Brain pericyte (primary cell): ENCODE measurements at places on chromosomes 6 and 20.
A peak's percentile ranks its signal among the peaks of the same experiment; 100 is the strongest.

GRCh38 chr20:5180421-5180820, 53.6 kb downstream of the CDS2 start:
- DNase-seq, result no peak

DNA sequence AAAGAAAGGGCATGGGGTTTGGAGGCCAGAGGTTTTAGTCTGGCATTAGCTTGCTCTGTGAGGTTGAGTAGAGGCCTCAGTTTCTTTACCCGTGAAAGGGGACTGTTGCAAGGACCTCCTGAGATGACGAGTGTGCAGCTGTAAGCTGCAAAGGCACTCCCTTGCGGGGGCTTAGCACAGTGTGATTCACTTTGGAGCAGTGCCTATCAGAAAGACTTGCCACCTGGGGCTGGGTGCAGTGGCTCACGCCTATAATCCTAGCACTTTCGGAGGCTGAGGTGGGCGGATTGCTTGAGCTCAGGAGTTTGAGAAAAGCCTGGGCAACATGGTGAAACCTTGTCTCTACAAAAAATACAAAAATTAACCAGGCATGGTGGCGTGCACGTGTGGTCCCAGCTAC, 7.5 kb upstream of the BAK1 start:
- no peak for DNase-seq

- no peak for DNase-seq
Observed at GRCh38 chr6:21603082-21603952, 9.8 kb downstream of the SOX4 start.

GRCh38 chr6:160247457-160247883, 11.2 kb downstream of the SLC22A2 start:
- DNase-seq, result no peak

- no peak for DNase-seq
Observed at GRCh38 chr20:6679086-6679485, 88.4 kb upstream of the BMP2 start.

DNA sequence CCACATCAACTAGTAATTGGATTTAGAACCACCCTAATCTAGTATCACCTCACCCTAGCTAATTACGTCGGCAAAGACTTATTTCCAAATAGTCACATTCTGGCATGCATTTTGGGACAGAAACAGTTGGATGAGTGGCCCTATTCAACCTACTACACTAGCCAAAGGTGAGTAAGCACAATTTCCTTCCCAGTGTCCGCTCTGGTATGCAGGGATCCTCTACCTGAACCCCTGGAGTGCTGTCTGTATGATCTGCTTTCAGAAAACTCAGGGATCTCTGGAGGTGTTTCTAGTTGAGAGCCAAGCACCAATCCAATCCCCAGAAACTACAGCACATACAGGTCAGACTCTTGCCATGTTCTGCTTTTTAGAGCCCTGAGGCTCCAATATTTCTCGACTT, 717.4 kb upstream of the MANEA start:
- DNase-seq, result no peak

GRCh38 chr6:68649669-68650068, 14.6 kb downstream of the ADGRB3 start:
- DNase-seq, result no peak

GRCh38 chr6:26296857-26297648, 67.9 kb upstream of the BTN3A2 start:
- no peak for DNase-seq

DNA sequence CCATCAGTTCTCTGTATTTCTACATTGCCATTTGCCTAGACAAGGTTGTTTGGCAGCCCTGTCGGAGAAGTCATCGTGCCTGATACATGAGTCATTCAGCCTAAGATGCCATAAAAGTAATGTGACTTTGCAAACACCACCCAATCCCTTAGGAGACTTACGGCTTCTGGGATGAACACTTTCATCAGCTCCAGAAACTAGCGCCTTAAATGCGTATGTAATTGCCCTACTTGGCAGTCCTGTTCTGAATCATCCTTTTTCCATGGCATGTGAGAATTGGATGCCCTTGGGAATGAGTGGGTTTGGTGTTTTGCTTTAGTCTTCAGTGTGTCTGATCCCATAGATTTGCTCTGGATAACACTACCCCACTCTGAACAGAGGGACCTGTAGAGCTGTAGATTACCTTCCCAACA, 158.5 kb downstream of the SASH1 start:
- DNase-seq, result no peak

DNA sequence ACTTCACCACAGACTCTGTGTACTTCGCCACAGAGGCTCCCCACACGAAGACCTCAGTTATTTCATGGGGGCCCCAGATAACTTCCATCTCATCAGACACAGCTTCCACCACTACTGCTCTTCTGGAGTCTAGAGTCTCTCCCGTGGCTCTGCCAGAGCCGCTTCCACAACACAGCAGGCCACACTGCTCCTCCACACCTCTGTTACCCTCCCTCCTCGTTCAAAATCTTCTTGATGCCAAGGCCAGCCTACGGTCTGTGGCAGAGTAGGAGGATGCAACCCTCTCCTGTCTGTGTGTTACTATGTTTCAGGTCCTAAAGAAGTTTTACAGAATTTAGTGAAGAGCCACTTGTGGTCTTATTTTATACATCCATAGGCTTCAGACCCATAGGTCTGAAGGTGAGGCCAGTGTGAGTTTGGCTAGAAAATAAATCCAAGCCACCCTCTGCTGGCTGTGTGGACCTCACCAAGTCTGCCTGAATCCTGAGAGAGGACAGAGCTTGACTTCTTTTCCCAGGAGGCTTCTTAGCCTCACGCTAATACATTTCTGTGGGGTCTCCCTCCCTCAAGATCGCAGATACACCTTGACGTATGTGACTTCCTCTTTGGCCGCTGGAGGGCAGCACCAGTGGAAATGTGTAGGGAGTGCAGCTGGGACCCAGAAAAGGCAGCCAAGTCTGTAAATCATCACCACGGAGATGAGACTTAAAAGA, 197.7 kb downstream of the FAXC start:
- no peak for DNase-seq

- no peak for DNase-seq
Observed at GRCh38 chr6:90194371-90194841, 102.2 kb downstream of the BACH2 start.

GRCh38 chr6:156395276-156395675, 381.9 kb upstream of the ARID1B start:
- DNase-seq, result no peak

DNA sequence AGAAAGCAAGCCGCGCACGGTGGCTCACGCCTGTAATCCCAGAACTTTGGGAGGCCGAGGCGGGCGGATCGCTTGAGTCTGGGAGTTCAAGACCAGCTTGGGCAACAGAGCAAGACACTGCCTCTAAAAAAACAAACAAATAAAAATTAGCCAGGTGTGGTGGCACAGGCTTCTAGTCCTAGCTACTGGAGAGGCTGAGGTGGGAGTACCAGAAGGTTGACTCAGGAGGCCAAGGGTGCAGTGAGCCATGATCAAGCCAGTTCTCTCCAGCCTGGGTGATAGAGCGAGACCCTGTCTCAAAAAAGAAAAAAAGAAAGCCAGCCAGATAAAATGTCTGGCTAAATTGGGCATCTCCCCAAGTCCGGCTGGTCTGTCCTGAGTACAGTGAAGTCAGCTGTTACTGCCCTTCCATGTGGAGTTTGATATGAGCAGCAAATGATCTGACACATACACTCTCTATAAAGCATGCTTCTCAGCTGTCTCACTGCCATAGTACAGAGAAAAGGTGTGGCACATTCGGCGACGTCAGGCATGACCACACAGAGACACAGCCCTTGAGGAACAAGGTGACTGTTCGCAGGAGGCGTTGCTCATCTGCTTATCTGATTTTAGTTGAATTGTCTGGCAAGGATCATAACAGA, 13.0 kb downstream of the CD83 start:
- no peak for DNase-seq

DNA sequence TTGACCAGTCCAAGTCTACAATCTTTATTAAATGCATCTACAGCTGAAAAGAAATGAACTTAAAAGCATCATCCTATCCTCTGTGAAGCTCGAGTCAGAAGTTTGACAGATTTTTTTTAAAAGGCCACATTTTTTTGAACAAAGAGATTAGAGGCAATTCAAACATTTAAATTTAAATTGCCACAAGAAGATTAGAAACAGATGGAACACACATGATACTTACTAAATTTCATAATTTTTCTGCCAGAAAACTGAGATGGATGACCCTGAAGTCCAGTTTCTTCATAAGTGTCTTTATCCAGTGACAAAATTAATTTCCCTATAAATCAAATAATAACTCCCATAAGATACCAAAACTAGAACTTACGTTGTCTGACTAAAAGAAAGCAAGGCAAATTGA, 4.3 kb downstream of the RPP40 start:
- no peak for DNase-seq

DNA sequence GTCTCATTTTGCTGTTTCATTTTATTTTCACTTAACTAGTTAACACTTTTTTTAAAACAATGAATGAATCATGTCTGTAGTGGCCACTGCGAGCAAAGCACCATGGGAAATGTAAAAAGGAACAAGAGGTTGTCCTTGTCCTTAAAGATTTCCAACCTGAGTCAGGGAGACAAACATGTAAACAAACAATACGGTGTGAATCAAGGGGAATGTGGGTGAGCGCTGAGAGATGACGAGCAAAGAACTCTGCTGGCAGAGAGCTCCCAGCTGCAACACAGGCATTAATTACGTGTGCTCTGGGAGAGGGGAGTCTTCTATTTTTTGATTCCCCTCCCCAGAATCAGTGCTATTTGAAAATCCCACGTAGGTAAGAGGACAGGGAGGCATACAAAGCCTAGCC, 84.3 kb downstream of the ATXN1 start:
- no peak for DNase-seq

GRCh38 chr20:33276303-33277113, 6.5 kb upstream of the BPIFB1 start:
- no peak for DNase-seq

DNA sequence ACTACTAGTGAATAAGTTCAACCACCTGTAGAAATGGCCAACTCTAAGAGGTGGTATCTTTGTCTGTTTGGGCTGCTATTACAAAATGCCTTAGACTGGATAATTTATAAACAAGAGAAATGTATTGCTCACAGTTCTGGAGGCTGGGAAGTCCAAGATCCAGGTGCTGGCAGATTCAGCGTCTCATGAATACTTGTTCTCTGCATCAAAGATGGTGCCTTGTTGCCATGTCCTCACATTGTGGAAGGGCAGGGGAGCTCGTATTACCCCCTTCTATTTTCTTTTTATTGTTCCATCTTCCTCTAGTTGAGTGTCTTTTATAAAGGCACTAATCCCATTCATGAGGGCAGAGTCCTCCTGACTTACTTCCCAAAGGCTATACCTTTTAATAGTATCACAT, 58.0 kb downstream of the LRRC1 start:
- no peak for DNase-seq

DNA sequence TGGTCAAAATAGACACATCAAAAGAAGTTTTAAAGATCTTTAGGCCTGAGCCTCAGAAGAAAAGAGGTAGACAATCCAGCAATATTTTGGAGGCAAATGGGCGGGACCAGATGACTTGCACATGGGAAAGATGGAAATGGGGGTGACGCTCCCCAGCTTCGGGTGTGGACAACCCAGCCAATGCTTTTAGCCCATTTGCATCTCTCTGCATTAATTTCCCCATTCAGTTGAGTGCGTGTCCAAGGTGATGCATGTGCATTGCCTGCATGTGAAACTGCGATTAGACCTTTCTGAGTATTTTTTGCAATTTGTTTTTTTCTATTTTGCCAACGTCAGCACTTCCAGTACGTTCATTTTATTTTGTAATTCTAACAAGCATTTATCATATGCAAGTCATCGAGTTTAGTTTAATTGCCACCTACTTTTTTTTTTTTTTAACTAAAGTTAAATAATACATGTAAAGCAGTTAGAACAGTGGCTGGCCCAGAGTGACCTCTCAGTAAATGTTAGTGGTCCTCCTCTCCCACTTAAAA, 24.2 kb downstream of the PDRG1 start:
- no peak for DNase-seq

GRCh38 chr6:129872586-129872985, 11.5 kb upstream of the TMEM244 start:
- no peak for DNase-seq

DNA sequence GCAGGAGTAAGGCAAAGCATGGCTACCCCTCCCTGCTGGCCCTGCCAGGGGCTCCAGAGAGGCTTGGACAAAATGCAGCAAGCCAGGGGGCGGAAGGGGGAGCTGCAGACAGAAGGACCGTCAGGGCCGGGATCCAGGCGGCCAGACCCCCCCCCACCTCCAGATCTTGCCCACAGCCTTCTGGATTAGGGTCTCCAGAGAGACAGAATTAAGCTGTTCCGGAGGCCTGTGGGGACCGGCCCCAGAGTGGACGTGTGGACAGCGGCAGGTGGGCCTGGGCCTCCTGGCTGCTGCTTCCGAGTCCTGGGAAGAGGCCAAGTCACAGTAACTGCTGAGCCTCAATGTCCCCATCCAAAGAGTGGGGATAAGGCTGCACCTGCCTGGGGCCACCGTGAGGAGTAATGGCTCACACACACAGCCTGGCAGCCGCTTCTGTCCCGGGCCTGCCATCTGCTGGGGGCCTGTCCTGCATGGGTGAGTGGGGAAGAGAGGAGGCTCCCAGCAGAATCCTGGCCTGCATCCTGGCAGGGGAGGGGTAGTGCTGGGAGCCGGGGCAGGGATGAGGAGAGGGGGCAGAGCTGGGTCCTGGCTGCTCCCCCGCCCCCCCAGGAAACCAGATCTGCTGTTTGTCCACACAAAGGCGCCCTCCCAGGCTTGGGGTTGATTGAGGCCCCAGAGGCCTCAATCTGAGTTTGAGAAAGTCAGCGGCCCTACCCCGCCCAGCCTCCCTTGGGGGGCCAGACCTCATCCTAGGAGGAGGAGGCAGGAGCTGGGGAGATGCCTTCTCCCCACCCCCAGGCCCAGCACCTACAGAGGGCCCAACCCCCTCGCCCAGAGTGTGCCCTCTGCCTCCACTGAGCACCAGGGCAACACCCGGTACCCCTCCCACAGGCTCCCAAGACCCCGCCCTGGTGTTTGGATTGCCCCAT, 3.9 kb downstream of the LAMA5 start:
- no peak for DNase-seq

- no peak for DNase-seq
Observed at GRCh38 chr6:17313971-17314370, 32.8 kb downstream of the RBM24 start.

- DNase-seq, result no peak
Observed at GRCh38 chr20:48105526-48105925, 320.2 kb upstream of the SULF2 start.

DNA sequence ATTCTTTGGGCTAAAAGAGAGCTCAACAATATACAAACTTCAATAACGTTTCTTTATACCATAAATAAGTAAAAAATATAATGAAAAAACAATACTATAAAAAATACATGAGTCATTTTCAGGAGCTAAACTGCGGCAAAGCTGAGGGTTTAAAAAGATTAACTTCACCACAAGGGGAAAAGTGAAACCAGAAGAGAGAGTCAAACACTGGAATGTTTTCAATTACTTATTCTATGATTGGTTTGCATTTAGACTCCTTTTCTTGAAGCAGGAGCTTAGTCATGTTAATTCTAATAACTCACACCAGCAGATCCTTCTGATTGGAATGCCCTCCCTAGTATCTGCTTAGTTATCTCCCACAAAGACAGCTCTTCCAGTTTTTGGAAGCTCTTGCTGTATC, 627.3 kb downstream of the UTRN start:
- DNase-seq, result peak; percentile 12

GRCh38 chr20:47862574-47863240, 77.4 kb upstream of the SULF2 start:
- DNase-seq, result no peak
